Suppressor macrophage (primary cell): ENCODE measurements at places on chromosomes 16 and 17.

DNA sequence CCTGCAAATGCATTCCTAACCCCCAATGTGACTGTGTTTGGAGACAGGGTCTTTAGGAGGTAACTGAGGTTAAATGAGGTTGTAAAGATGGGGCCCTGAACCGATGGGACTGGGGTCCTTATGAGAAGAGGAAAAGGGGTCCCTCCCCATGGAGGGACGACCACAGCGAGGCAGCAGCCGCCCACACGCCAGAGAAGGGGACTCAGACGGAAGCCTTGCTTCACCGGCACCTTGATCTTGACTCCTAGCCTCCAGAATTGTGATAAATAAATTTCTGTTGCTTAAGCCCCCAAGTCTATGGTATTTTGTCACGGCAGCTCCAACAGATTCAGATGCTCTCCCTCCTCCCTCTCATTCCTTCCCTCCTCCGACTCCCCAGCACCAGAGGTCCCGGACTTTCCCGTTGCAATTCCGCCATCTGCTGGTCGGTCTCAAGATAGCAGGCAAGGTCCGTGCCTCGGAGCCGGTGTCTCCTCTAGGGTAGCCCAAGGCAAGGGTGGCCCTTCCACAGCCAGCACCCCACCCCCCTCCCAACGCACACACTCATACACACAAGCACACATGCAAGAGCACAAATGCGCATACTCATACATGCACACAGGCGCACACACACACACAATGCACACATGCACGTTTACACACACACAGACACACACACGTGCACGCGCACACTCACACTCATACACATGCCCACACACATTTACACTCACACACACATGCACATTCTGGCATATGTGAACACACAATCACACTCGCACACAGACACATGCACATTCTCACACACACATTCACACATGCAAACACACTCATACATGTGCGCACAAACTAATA, 23.1 kb upstream of the C16orf78 start:
- DNase-seq = peak; percentile 74

DNA sequence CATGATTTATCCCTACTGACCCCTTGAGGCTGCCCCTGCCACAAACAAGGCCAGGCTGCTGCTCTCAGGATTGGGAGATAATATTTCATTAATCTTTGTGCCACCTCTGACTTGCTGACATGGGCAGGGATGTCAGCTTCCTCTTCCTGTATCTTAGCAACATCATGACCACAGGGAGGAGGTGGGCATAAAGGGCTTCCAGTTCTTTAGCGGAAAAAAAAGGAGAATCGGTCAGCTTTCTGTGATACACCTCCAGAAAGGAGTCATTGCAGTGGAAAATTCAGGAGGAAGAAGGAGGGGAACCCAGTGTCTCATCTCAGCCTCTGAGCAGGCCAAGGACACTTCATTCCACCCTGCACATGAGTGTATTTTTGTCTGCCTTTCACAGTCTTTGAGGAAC, 206.8 kb upstream of the SDK2 start:
- DNase-seq = peak; percentile 66

- DNase-seq = no peak
Observed at GRCh38 chr17:78676412-78677302, 99.5 kb upstream of the DNAH17 start.

DNA sequence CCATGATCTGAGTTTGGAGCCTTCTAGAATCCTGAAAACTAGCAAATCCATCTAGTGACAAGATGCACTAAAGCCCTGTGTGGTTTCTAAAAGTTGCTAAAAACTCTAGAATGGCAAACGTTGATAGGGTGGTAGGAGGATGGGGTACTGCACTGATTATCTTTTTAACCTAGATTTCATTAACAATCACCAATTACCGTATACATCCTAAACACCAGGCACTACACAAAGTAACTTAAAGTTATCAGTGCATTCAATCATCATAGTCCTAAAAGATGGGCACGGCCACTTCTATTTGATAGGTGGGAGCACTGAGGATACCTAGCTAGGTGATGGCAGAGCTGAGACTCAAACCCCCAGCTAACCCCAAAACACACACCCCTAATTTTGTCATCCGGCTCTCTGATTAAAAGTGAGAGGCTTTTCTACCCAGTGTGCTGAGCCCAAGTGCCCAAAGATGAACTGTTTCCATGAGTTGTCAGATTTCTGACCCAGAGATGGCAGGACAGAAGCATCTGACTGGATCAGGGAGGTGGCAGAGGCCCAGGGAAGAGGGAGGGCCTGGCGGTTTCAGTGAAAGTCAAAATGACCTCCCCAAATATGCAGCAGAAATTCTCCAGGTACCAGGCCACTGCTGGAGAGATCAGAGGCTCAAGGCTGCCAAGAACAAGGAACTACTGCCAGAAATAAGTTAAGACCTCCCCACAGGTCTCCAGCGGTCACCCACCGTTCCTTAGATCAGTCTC, 396.8 kb downstream of the SOX9 start:
- no peak for DNase-seq

DNA sequence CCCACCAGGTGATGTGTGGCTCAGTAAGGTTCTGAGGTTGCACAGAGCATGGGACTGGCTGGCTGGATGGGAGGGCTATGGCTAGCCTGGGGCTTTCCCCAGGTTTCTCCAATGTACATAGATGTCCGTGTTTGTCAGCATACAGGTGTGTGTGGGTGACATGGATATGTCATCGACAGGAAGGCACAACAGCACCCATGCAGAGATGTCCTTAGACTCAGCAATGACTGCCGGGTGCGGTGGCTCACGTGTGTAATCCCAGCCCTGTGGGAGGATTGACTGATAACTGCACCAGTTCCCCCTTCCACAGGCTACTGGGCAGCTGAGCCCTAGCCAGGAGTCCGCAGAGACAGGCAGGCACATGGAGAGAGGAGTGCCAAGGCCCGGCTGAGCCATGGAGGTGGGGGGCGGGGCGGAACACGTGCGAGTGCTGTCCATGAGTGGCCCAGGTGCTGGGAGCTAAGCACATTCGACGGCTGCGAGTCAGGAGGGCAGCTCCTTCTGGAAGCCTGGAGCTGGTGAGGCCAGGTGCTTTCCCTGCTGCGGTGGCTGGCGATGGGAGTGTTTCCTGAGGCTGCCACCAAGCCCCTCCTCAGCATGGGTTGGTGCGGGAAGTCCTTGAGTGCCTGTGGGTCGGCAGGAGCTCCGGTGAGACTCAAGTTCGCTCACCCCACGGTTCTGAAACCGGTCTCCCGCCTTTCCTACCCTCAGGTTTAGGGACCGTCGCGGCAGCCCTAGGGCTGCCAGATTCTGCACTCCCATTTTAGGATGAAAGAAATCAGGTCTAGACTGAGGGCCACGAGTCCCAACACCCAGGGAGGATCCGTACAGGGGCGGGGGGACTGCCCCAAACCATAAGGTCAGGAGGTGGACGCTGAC, 858 bp upstream of the ASPSCR1 start:
- peak; percentile 29 for DNase-seq

GRCh38 chr16:48540222-48540900, 69.6 kb downstream of the N4BP1 start:
- DNase-seq = no peak

DNA sequence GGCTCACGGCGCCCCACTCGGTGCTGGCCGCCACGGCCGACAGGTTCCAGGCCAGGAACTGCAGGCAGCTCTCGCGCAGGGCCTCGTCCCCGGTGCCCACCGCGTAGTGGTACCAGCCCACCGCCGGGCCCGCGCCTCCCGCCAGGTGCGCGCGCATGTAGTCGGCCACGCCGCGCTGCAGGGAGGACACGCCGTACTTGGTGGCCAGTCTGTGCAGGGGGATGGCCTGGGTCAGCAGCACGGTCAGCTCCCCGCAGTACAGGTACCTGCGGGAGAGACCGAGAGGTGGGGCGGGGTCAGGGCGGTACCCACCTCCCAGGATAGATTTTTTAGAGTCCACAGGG, 4.2 kb downstream of the BTBD17 start:
- DNase-seq = no peak

GRCh38 chr16:27316038-27316680, 2.4 kb downstream of the IL4R start:
- DNase-seq = no peak

DNA sequence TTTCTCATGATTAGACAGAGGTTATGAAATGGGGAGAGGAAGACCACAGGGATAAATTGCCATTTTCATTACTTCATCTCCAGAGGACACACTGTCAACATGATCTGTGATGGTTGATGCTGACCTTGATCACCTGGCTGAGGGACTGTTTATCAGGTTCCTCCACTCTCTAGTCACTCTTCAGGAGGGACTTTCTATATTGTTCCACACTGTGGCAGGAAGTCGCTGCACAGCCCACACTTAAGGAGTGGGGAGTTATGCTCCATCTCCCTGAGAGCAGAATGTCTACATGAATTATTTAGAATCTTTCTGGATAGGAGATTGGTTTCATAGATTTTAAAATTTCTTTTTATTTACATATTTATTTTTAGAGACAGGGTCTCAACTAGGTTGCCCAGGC, 46.7 kb downstream of the CYB5B start:
- no peak for DNase-seq

GRCh38 chr17:42422958-42423712, at the start of gene CAVIN1:
CAVIN1 (minus strand) TSS chr17:42423256; CDS start chr17:42423097, 159 bp downstream.
- peak; percentile 31 for DNase-seq

GRCh38 chr16:1435921-1436697, 5.2 kb downstream of the PERCC1 start:
- no peak for DNase-seq

DNA sequence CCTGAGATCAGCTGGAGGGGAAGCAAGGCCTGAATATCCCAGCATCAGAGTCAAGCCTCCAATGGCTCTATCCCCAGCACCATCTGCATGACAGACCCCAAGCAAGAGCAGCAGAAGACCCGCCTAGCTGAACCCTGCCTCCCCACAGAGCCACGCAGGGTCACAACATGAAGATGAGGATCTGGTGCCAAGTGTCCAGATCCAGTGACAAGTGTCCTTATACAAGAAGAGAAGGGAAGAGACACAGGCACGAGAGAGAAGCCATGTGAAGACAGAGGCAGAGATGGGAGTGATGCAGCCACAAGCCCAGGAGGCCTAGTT, 28.9 kb downstream of the TNFRSF13B start:
- DNase-seq = no peak

- no peak for DNase-seq
Observed at GRCh38 chr16:2769100-2769529, 8.0 kb downstream of the ELOB start.

- DNase-seq = no peak
Observed at GRCh38 chr16:15037745-15038144, 18.1 kb downstream of the NTAN1 start.

DNA sequence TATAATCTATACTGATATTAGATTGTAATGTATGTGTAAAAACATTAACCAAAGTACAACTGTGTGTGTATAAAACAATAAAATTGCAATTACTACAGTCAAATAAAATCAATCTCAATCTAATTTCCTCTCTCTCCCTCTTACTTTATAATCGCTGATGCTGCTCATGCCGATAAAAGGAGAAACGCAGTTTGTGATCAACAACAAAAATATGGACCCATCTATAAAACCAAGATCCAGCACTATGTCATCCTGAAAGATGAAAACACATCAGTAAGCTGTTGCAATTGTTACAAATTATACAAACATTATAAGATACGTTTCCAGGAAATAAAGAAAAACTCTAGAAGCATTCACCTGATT, 33.5 kb upstream of the ABCA6 start:
- no peak for DNase-seq

DNA sequence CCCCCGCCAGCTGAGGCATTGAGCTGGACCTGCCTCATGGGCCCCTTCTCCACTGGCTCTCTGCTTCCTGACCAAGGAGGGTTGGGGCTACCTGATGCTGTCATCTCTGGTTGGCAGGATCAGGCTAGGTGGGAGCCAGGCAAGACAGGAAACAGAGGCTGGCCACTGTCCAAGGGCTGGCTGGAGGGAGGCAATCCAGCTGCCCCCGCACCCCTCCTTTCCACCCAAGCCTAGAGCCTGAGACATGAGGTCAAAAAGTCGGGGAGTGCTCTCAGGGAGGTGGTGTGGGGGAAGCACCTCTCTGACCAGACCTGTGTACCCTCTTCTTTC, 14.5 kb downstream of the NGFR start:
- no peak for DNase-seq

GRCh38 chr16:48831076-48831722, 221.2 kb upstream of the N4BP1 start:
- no peak for DNase-seq

DNA sequence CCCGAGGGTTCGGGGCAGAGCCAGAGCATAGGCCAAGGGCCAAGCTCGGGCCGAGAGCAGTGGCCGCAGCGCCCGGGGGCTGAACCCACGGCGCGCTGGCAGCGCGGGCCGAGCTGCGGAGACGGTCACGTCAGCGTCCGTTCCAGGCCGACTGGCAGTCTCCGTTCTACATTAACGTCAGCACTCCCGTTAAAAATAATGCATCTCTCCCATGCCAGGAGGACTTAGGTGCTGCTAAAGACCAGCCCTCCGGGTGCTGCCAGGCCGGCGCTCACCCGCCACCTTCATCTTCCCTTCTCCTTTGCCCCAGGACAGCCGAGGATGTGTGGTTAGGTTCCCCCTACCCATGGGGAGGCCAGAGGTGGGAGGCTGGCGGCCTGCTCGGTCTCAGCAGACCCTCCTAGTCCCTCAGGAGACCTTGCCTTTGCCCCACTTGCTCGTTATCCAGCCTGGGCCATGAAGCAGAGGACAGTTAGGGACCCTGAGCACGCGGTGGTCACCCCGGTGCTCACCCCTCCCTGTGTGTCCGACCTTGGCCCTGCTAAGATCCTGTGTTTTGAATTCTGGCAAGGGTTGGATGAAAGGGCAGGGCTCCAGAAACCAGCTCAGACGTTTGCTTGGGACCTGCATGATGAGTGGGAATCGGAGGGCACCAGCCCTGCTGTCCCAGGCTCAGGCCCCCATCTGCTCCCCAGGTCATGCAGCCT, 572 bp downstream of the MPG start:
- DNase-seq = peak; percentile 41

DNA sequence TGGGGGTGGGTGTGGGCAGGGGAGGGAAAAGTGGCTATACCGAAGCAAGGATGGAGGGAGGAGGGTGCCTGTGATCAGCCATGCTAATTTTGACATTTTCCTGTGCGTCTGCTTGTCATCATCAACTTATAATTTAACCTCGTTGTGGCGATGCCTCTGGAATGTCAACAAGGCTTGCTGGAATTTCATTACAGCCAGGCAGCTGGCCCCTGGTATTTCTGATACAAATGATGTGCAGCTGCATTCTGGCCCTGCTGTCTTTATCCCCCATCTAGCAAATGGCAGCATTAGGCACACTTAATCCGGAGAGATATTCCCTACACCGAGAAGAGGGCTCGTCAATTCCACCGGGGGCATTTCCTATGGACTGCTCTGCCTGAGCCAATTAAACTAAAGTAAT, 278.3 kb upstream of the CCL2 start:
- DNase-seq = no peak
